ENCODE measurements at places on chromosomes 2 and 18.

- no peak for DNase-seq
Measured at GRCh38 chr2:157596992-157597681, 31.5 kb downstream of the ACVR1C start.

GRCh38 chr2:34121076-34121475, 522.0 kb upstream of the FAM98A start:
- no peak for DNase-seq

GRCh38 chr2:1539441-1539840, 126.2 kb downstream of the TPO start:
- DNase-seq = no peak

- no peak for DNase-seq
Measured at GRCh38 chr18:31030574-31031278, 11.8 kb downstream of the DSC3 start.

GRCh38 chr2:241901018-241901380, 31.5 kb downstream of the RTP5 start:
- no peak for DNase-seq

GRCh38 chr2:122108186-122108585, 352.7 kb downstream of the TSN start:
- DNase-seq = no peak

GRCh38 chr18:56747032-56747658, 96.0 kb downstream of the WDR7 start:
- DNase-seq = no peak

DNA sequence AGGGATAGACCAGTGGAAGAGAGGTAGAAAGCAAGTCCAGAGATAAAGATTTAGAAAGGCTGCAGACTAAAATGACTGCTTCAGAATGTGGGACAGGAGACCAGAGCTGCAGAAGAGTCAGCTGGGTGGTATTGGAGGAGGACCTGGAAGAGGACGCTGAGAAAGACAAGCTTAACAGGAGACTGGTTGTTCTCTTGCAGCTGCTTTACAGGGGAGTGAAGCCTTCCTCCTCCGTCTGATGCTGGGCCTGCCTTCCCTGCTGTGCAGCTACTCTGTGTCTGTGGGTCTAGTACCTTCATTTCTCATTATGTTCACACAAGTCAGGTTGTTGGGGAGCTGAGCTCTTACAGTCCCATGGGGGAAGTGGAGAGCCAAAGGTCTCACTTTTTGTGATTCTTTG, 35.7 kb downstream of the SPATS2L start:
- DNase-seq = no peak

DNA sequence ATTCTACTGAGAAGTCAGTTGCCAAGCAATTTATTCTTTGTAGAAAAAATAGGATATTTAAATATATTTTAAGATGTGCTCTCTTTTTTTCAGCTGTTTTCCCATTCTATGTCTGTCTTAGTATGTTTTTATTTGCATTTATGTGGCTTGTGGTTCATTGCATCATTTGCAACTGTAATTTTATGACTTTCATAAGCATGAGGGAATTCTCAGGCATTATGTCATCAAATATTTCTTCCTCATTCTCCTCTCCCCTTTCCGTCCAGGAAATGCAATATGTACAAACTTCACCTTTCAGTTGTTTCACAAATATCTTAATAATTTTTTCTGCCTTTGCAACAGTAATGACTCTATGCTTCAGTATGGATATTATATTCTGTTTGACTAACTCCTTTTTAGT, 560.2 kb upstream of the LRATD1 start:
- DNase-seq = no peak

- DNase-seq = no peak
Measured at GRCh38 chr2:15096873-15097272, 464.3 kb downstream of the NBAS start.

GRCh38 chr2:67571785-67572718, 174.9 kb downstream of the ETAA1 start:
- DNase-seq = no peak

- no peak for DNase-seq
Measured at GRCh38 chr2:10770956-10771750, 41.4 kb downstream of the PDIA6 start.

DNA sequence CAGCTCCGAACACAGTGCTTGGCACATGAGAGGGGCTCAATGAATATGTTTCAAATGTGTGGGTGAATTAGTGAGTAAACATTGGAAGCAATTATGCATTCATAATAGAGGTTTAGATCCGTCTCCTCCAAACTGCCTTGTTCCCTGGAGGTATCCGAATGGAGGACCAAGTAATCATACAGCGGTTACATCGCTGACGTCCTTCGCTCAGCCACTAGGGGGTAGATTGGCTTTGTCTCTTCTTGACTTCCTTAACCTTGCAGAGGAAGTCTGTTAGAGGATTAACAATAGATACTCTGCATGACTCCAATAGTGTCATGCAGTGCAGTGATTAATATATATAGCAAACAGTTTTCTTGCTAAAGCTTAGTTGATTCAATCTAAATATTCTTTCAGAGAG, 517.0 kb downstream of the PTPRM start:
- DNase-seq = no peak

- DNase-seq = peak; percentile 97
Measured at GRCh38 chr2:233331536-233331935, 22.8 kb upstream of the DGKD start.

DNA sequence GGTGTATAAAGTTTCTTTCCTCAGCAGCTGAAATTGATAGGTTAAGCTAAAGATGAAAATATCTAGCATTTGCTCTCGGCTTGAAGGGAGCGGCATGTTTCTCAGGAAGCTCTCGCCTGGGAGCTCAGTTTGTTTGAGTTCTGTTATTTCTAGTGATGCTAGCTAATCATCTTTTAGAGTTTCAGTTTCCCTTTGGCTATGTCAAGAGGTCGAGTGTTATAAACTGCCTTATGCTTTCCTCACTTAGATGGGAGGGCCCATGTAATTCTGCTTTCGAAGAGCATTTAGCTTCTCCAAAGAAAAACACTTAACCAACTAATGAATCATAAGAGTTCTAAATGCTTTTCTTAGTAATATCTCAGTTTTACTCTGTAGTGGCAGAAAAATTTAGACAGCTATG, 33.6 kb downstream of the PLCL1 start:
- DNase-seq = no peak

- DNase-seq = no peak
Measured at GRCh38 chr2:128701418-128701817, 382.8 kb upstream of the HS6ST1 start.

- DNase-seq = no peak
Measured at GRCh38 chr18:2847317-2848246, 776 bp downstream of the EMILIN2 start.

GRCh38 chr2:169877398-169877797, 50.1 kb downstream of the UBR3 start:
- no peak for DNase-seq

DNA sequence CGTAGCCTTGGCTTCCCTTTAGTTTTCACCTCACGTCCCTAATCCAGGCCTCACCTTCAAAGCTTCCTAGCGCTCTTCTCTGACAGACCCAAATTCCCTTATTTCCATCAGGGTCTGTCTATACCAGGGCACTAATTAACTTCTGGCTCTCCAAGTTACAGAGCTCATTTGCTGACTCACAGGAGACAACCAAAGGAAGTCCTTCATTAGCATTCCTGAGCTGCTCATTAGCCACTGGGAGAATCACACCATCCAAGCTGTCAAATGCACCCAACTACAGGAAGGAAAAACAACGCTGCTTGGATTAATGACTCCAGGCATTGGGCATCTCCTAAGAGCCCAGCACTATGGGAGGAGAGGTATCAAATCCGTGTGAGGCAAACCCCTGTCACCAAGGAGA, 109.8 kb upstream of the ALK start:
- DNase-seq = no peak

DNA sequence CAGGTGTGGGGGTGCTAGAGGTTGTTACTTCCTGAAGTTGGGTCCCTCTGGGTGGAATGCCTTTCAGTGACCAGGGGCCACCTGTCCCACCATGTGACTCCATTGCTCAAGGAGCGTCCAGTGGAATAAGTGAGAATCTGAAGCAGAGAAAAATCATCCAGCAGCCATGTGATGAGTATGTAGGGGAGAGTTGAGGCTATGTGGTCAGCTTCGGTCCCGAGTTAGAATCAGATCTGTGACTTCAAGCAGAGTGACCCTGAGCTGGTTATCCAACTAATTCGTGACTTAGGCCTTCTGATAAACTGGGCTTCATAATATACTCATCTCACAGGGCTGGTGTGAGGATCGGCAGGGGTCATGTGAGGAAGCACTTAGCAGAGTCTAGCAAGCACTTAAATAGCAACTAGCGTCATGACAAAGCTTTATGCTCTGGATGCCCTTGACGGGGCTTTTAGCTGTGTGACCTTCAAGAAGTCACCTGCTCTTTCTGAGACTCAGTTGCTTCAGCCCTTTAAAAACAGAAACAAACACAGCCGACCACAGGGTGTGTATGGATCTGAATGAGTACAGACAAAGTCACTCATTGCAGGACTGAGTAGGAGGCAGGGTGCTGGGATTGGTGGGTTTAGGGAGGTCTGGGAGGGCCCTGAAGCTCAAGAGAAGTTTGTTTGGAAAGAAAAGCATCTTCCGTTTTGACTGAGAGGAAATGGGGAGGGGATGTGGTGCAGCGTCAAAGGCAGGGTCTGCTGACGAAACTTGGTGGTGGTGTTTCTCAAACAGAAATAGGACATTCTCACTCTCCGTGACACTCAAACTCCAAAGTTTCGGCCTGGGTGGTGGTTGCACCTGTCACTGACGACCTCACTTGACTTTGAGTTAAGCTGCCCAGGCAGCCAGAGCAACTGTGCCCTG, 264.0 kb upstream of the CXCR4 start:
- DNase-seq = peak; percentile 84

DNA sequence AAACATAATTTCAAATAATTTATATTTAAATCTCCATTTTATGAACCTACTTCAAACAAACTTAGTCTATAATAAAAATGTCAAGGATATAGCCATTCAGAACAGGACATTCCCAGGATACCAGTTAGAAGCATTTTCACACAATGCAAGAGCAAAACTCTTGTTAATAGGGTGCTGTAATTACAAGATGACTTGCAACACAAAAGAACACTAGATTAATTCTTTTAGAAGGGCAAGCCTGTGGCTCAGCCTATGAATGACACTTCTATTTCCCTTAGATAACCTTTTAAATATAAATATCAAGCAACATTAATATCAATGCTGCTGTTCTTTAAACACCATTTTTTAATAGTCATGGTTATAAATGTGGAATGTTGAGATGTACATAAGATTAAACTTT, 157.9 kb upstream of the SCN7A start:
- no peak for DNase-seq

- no peak for DNase-seq
Measured at GRCh38 chr2:201933792-201934237, 99.8 kb upstream of the FZD7 start.

- no peak for DNase-seq
Measured at GRCh38 chr2:226977775-226978190, 141.9 kb downstream of the RHBDD1 start.

DNA sequence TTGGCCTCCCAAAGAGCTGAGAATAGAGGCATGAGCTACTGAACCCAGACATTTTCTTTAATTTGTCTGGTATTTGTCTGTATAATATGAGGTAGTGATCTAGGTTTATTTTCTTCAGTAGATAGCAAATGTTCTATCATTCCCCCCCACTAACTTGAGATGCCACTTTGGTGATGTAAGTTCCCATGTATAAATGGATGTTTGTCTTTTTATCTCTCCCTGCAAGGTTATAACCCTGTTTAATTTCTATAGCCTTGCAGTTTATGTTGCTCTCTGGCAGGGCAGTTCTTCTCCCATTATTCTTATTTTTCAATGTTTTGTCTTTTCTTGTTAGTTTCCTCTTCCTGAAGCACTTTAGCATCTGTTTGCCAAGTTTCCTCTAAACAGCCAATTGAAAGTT, 39.1 kb upstream of the MAP4K4 start:
- no peak for DNase-seq

DNA sequence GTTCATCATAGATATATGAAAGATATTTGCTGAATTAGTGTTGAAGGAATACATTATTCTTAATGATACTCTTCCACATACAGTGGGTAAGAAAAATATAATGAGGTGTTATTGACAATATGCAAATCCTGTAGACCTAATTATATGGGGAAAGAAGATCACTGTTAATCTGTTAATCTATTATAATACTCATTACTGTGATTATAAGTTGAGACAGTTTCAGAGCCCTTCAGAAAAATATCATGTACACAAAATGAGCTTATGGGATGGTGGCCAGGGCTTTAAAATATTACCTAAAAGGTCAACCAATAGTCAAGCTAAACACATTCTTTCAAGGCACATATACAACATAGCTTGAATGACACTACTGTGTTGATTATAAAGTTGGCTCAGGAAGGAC, 163.5 kb downstream of the NOL4 start:
- DNase-seq = no peak

DNA sequence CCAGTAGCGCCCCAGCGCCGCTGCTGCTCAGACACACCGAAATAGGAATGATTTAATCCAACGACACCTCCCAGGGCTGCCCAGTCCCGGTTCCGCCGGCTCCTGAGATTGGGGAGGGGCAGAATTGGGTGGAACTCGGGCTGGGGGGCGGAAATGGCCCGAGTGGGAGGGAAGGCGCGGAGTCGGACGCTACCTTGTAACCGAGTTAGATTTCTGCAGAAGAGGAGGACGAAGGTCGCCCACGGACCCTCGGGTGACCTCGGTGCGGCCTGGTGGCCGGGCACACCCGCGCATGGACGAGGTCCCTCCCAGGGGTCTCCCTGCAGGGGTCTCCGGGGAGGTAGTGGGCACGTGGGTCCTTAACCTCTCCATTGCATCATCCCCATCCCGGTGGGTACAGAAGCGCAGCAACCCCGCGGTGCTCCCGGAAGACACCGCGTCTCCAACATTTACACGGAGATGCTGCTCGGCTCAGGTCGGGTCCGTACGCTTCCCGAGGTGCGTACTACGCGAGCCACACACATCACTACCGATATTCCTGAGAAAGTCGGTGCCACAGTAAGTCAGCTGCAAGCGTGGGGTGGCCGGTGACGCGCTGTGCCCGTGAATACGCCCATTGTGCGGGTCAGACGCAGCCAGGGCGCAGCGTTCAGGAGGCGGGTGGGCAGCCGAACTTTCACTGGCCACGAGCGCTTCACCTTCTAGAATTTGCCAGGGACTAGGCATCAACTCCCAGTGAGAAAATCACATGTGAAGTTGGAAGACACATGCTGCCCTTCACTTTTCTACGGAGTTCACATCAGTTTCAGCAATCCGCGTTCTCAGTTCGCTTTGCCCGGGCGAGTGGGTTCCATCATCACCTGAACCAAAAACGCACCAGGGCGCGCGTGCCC, 3.0 kb downstream of the ZNF516 start:
- no peak for DNase-seq
